ENCODE measurements at places on chromosomes 2 and 18.

GRCh38 chr2:67839242-67839641 is 223.6 kb downstream of the C1D start:
- no peak for DNase-seq

GRCh38 chr2:197235711-197236110 is 74.9 kb downstream of the ANKRD44 start:
- no peak for DNase-seq

DNA sequence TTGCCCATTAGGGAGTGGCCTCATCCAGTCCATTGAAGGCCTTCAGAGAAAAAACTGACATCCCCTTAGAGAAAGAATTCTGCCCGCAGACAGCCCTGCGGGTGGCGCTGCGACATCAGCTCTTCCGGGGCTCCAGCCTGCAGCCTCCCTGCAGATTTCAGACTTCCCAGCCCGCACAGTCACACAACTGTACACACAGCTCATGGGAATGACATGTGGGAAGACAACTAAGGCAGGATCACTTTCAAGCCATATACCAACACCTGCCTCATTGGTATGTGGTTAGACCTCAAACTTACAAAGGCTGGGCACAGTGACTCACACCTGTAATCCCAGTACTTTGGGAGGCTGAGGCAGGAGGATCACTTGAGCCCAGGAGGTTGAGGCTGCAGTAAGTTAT is 24.8 kb upstream of the TUBB6 start:
- DNase-seq: no peak

DNA sequence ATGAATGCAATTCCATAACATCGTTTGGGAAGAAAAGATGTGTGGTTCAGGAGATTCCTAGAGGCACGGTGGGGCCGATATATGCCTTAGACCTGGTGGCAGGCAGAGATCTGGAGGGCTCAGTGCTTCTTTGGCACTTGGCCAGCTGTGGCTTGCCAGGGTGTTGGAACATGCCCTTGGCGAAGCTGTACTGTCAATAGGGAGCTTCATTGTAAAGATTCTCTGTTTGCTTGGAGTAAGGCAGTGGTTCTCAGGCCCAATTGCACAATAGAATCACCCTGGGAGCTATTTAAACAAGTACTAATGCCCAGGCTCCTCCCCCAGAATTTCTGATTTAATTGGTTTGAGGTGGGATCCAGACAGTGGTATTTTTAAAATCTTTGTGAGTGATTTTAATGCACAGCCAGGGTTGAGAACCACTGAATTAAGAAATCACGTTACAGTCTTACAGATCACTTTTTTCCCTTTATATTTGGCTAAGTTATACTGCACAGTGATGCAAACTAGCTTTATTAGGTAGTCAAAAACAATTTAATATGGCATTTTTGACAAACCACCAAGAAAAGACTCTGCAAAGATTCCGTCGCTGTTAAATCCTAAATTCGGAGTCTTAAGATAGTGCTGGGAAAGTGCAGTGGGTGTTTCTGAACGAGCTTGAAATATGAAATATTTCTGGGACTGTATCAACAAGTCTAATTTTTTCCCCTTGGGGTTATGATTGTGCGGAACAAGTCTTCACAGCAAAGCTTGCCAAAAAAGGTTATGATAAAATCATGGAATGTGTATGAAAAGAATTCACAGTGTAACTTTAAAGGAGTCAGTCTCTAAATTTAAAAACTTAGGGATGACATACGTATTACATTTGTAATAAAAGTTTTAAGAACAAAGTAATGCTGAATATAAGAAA is 78.0 kb downstream of the CRIM1 start:
- DNase-seq: no peak

DNA sequence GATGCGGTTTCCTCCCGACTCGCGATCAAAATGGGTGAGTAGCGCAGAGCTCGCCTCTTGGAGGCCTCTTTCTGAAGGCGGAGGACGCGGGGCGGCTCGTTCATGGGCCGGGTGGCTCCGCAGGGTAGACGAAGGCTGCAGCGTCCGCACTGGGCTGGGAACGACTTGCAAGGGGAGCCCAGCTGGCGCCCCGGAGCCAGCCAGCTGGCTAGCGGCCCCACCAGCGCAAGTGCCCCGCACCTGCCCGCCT is 328 bp upstream of the PASK start:
- peak; percentile 23 for DNase-seq

GRCh38 chr2:24051833-24052232 is 2.3 kb downstream of the FKBP1B start:
- DNase-seq: no peak

- no peak for DNase-seq
Observed at GRCh38 chr18:7102131-7102530, 15.5 kb downstream of the LAMA1 start.

DNA sequence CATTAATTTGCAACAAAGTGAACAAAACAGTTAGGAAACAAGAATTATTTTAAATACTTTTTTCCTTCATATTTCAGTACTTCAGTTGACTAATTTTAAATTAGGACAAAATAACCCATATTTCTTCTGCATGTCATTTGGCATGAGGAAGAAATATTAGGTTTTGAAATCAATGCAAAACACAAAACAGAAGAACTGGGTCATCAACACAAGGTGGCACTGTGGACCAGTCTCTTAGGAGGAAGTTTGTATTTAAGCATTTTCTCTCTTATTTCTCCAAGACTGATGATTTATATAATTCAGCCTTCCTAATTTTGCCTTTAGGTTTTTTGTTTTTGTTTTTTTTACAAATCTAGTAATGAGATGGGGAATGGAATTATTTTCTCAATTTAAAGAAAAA is 352.8 kb upstream of the KCNH7 start:
- DNase-seq: no peak

DNA sequence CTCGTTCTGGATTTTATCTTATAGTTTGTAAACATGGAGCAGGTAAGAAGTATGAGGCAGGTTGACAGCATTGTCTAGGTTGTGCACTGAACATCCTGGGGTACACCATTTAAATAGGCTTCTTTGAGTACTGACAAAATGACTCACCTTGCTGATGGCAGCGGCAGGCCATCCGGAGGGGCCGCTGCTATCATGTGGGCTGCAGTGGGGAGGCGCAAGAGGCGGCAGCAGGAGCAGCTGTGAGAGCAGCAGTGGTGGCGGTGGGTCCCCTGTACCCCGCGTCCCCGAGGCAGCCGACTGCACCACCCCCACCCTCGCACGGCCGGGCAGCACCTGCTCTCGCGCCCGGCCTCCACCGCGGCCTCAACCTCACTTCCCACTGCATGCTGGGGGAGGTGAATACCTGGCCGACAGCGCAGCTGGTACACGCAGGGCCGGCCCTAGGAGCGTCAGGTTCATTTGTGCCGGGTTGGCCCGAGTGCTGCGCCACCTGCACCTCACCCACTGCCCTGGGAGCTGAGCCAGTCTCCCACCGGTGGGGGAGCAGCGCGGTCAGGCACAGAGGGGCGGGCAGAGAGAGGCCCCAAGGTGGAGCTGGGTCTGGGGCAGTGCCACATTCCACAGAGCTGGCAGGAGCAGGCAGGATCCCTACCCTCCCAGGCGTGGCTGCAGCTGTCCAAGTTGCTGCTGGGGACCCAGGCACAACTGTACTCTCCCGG is 154.5 kb upstream of the RBMS1 start:
- no peak for DNase-seq

- peak; percentile 51 for DNase-seq
Observed at GRCh38 chr18:48792141-48792540, 158.6 kb downstream of the SMAD7 start.

DNA sequence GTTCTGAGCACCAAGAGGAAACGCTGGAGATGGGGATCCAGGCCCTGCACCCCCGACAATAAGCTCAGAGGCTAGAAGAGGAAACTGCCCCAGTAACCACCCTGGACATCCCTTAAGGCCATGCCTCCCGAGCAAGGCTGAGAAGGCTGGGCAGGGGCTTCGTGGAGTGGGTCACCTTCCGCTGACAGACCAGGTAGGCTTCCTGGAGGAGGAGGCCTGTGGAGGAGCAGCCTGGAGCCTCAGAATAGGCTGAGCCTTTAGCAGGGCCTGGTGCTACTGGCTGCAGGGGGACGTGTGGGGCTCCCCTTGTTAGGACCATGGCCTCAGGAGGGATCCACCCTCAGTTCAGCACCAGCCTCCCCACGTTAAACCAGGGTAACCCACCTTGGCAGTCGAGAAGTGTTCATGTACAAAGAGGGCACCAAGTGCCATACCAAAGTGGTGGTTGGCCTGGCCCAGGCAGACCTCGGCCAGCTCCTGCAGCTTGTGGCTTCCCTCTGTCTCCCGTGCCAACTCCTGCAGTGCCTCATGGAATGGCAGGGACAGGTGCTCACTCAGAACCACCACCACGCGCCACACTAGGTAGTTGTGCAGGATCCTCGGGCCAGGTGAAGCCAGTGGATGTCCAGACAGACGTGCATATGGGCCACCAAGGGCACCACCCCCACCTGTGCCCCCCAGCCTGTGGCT is 28.5 kb upstream of the ALPP start:
- DNase-seq: peak; percentile 29

DNA sequence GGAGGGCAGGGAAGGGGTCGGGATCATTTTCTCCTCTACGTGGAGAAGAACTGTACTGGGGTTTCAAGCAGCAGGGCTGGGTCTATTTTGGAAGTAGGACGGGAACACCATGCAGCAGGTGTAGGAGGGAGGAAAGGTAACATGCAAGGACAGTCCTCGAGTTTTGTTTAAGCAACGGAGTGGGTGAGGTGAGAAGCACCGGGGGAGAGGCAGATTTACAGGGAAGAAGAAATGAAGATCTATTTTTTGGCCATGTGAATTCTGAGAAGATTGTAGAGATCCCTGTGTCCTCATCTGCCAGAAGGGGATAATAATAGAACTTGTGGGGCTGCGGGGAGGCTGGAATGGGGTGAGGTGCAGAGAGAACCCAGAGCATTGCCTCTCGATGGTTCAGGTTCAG is 85.6 kb downstream of the INPP5D start:
- no peak for DNase-seq

DNA sequence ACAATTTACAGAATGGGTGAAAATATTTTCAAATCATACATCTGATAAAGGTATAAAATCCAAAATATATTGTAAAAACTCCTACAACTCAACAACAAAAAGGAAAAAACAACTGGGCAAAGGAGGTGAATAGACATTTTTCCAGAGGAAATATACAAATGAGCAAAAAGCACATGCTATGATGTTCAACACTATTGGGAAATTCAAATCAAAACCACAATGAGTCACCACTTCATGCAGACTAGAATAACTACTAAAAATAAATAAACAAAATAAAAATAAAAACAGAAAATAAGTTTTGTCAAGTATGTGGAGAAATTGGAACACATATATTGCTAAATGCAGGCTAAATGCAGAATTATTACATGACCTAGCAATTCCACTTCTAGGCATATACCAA is 120.9 kb downstream of the FSIP2 start:
- DNase-seq: no peak

- DNase-seq: no peak
Observed at GRCh38 chr18:57234346-57234745, 87.5 kb downstream of the BOD1L2 start.

DNA sequence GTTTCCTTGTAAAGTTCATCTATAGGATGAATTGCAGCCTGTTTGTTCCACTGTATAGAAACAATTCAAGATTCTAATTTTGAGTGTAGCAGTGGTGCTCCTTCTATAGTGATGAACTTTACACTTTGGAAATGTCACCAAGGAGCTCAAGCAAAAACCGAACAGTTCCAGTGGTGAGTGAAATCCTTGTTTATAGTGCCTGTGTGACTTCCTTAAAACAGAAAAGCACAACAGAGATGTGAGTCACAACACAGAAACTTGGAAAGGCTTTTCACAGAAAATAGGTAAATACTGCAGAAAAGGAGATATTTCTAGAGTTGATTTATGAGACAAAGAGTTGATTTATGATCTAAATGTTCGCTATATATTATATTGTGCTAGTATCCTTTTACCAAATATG is 482.0 kb downstream of the PTPRM start:
- no peak for DNase-seq

DNA sequence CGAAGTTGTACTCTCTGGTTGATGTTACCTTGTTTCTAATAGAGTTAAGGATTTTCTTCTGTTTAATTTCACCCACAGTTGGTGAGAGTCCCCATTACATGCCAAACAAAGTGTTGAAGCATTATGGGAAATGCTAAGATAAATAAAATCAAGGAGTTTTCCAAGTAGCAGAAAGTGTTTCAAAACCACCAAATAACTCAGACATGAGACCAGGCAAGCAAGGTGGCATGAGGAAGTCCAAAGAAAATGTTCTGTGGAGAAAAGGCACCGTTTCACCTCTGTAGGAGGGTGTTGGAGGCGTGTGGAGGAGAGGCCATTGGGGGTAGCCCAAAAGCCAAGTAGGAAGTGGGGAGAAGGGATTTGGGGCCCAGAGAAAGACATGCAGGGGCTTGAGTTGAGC is 8.7 kb downstream of the CFAP221 start:
- DNase-seq: no peak

- DNase-seq: no peak
Observed at GRCh38 chr2:165700531-165700930, 93.5 kb downstream of the GALNT3 start.

Data from tibial artery (tissue), 4 donors.